ENCODE measurements at places on chromosomes 1 and 21. TPM values are rescaled to one million over a fixed set of nuclear protein-coding genes. Genes with fewer than 3 reads are reported as not detected.

GRCh38 chr1:58739856-58740466 is 40.1 kb upstream of the MYSM1 start:
- DNase-seq = peak; percentile 77

GRCh38 chr1:44678626-44679025 is 4.1 kb downstream of the ARMH1 start:
- no peak for DNase-seq

NTMT2 gene
- total RNA-seq = not detected

ALPL gene
- 14.9 TPM for total RNA-seq

DNA sequence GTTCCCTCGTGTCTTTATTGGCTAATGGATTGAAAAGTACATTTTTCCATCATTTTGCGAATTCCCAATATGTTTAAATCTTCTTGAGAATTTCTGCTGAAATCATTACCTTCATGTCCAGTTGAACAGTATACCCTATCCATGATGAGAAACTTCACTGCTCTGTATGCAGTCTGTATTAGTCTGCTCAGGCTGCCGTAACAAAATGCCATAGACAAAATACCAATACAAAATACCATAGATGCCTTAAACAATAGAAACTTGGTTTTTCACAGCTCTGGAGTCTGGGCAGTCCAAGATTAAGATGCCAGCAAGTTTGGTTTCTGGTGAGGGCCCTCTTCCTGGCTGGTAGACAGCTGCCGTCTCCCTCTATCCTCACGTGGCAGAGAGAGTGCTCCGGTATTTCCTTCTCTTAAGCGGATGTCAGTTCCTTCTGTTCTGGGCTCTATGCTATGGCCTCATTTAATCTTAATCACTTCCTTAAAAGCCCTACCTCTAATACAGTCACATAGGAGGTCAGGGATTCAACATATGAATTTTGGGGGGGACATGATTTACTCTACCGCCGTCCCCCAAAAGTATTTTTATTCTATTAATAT is 27.0 kb downstream of the CXADR start:
- no peak for DNase-seq

GRCh38 chr1:12177999-12178441 is 11.2 kb downstream of the TNFRSF1B start:
- peak; percentile 26 for DNase-seq

GRCh38 chr1:147753081-147753480 is 7.3 kb downstream of the GJA5 start:
- no peak for DNase-seq

DNA sequence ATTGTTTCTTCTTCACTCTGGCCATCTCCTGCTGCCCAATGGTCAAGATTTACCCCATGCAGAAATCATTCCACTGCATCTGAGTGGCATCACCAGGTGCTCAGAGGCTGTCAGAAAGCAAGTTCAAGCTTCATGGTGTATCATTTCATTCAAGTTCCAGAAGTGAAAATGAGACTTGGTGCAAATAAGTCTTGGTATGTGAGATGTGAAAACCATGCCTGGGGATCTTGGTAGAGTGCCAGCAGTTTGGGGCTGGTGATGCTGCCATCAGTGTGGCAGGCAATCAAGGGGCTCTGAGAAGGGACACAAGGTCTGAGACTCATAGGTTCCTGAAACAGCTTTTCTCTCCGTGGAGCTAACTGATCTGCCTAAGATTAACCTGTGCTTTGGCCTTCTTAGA is 52.0 kb downstream of the CD2 start:
- peak; percentile 83 for DNase-seq

DNA sequence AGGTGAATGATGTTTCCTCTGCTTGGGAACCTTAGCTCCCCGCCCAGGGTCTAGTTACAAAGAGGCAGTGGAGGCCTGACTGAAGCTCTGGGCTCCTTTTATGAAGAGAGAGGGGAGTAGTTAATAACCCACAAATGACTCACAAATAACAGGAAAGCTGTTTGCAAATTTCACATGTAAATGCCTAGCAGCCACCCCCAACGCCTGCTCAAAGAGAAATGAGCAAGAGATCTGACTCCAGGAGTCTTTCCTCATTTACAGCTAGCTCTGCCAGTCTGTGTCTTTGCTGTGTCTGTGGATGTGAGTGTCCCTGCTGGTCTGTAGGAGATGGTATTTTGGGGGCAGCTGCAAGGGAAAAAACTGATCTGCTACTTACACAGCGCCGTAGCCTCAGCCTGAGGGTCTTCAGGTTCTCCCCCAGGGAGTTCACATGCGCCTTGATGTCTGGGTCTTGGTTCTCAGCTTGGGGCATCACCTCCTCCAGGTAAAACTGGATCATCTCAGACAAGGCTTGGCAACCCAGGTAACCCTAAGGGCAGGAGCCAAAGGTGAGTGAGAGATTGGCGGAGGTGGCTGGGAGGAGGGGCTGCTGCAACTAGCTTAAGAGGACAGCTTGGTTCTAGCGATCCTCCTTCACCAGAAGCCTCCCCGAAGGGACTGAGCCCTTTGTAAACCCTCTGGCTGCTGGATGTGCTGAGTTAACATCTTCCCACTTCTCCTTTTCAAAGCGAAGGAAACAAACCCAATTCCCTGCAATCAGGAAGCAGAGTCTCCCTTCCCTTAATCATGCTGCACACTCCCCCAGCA is at the start of gene IL19:
Gene IL19 (plus strand): TSS at position 243 of the 807 bp plus-strand sequence. CDS start 65,890 bp downstream, outside the sequence.
- no peak for DNase-seq

CTSE gene
- total RNA-seq = not detected

- no peak for DNase-seq
Measured at GRCh38 chr1:162040657-162041056, 17.0 kb upstream of the OLFML2B start.

SERPINC1 gene
- total RNA-seq = not detected

AGMAT gene
- total RNA-seq = 3.2 TPM

GRCh38 chr1:121418369-121419049 is 233.7 kb downstream of the SRGAP2C start:
- DNase-seq = no peak

DNA sequence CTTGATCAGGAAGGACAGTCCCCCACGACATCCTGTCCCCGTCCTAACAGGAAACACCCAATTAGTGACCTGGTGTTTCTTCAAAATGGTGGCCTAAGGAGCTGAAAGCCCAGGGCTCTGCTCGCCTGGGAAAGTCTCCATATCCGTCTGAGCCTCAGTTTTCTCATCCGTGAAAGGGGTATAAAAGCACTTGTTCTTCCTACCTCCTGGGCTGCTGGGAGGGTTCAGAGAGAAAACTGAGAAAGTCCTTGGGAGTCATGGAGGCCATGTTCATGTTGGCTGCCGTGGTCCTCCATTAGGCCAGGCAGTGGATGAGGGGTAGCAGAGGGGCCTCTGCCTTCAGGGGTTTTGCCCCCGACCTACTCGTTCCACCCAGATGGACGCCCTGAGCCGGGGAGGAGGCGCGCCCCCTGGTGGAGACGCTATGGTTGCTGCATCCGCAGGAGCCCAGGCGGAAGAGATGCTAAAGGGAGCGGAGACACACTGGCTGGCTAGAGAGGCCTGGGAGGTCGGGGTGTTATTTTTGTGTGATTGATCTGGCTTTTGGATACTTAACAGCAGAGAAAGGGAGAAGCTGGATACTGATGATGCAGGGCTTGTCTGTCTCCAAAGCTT is 113.5 kb downstream of the PRDM2 start:
- no peak for DNase-seq

GRCh38 chr1:29585656-29586055 is 349.3 kb downstream of the PTPRU start:
- DNase-seq = no peak

AJAP1 gene
- not detected for total RNA-seq

DNA sequence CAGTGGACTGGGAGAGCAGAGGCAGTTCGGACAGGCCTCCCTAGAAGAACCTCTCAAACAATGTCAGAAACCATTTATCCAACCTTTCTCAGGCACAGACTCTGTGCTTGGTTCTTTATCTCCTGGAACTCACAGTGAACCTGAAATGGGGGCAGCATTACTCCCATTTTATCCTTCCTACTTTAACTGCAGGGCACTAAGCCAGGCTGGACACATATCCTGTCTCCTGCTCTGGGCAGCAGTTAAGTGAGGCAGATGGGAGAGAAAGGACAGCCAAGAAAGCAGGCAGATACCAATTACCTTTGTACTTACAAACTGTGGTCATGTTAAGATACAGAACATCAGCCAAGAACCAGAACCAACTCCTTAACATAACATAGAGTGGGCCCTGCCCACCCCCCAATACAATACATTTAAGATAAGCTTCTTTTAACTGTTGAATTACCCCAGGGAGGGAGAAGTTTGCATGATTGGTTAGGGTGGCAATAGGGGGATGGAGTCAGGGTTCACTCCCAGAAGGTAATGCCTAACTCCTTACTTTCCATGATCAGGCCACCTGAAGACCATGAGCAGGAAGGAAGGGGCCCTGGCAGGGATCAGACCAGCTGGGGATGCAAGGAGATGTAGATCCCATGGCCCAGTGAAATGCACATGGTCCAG is 10.9 kb downstream of the KDF1 start:
- DNase-seq = no peak

- no peak for DNase-seq
Measured at GRCh38 chr1:174657893-174658292, 210.1 kb downstream of the GPR52 start.

RUNX3 gene
- not detected for total RNA-seq

GRCh38 chr1:163583661-163584181 is 262.0 kb downstream of the NUF2 start:
- DNase-seq = no peak

DNA sequence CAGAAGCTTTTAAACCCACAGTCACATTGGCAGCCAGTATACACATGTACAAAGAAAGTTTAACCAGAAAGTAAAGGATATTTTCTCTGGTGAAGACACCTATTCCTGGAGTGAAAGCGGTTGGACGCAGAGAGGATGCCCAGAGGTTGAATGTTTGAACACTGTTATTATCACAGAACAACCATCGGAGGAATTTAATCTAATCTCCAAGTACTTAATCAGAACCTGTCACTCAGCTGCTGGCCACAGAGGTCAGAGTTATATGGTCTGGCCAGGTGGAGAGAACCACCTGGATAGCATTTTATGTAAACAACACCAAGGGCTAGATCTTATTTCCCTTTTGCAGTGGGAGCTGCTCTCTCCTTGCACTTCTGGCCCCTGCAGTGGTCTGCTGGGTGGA is 29.4 kb downstream of the SPATA46 start:
- DNase-seq = no peak

Data from myocyte (in vitro differentiated cells).